Progenitor cell of endocrine pancreas (in vitro differentiated cells): ENCODE measurements at places on chromosomes 3 and 15.

GRCh38 chr3:82386647-82387046 is 625.2 kb upstream of the GBE1 start:
- no peak for DNase-seq
- no peak overlapping the region for H3K27ac ChIP-seq
- H3K27me3 ChIP-seq: no peaks in the 10 kb centered on the region
- no peaks in the 10 kb centered on the region for H3K4me1 ChIP-seq

DNA sequence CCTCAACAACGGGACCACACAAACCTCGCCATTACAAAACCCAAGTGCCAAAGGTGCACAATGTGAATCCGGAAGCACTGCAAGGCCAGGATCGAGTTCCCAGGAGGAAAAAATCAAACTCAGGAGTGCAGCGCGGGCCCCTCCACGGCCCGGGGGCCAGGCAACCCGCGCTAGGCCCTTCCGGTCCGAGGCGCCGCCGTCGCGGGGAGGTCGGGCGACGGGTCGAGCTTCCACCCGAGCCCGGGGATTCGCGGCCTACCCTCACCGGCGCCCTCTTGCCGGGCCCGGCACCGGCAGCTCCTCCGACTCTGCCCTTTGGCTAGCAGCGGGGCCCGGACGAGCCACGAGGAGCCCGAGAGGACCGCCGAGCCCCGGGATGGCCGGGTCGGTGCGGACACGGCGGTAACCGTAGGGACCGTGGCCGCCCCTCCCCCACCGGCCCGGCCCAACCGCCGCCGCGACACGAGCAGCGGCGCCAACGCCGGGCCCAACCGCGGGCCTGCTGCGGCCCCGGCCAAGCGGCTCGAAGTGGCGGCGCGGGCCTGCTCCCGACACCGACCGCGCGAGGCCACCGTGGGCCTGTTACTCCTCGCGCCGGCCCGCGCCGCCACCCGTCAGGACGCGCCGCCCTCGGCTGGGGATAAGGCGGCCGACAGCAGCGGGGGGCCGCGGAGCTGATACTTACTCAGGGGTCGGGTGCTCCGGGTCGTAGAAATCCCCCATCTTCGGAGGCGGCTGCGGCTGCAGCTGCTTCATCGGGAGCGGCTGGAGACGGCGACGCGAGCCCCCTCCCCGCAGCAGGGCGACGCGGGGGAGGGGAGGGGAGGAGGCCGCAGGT is 525 bp downstream of the SETD2 start:
- no peaks in the 10 kb centered on the region for H3K27me3 ChIP-seq
- H3K36me3 ChIP-seq: peaks cover 2% of the 10 kb centered on the region
- H3K4me1 ChIP-seq: peaks cover 35% of the 10 kb centered on the region
- peak overlapping the region; percentile 91 for H3K4me3 ChIP-seq

DNA sequence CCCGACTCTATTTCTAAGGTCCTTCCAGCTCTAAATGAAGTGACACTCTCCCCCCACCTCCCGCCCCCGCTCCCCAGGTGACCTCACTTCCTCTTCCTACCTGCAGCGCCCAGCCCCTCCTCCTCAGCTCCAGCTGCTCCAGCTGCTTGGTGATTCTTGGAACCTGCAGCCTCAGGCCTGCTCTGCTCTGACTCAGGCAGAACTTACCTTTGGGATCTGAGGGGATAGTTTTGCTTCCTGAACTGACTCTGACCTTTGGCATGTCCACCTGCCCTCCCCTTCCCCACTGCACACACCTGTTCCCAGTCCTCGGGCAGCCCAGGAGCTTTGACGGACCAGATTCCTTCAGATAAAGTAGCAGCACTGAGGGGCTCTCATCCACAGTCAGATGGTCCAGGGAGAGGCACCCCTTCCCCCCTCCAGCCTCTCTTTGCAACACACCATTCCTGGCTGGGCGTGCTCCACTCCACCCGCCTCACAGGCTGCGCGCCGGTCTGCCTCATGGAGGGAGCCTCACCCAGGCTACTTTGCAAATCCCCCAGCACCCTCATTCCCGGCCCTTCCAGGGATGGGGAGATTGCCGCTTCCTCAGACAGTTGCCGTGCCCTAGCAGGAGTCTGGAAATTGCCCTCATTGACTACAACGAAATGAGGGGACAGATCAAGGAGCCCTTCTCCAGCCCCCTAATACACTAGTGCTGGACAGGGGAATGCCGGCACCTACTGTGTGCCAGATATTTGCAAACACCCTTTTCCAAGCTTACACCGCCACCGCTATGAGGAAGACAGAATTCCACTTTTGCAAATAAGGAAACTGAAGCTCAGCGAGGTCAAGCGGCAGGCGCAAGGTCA is 692 bp upstream of the C15orf39 start:
- H3K36me3 ChIP-seq: peaks cover 1% of the 10 kb centered on the region
- H3K4me3 ChIP-seq: peak overlapping the region; percentile 88
- H3K27me3 ChIP-seq: no peaks in the 10 kb centered on the region
- H3K27ac ChIP-seq: peak overlapping the region; percentile 99
- H3K4me1 ChIP-seq: peaks cover 51% of the 10 kb centered on the region
- DNase-seq: peak; percentile 44

DNA sequence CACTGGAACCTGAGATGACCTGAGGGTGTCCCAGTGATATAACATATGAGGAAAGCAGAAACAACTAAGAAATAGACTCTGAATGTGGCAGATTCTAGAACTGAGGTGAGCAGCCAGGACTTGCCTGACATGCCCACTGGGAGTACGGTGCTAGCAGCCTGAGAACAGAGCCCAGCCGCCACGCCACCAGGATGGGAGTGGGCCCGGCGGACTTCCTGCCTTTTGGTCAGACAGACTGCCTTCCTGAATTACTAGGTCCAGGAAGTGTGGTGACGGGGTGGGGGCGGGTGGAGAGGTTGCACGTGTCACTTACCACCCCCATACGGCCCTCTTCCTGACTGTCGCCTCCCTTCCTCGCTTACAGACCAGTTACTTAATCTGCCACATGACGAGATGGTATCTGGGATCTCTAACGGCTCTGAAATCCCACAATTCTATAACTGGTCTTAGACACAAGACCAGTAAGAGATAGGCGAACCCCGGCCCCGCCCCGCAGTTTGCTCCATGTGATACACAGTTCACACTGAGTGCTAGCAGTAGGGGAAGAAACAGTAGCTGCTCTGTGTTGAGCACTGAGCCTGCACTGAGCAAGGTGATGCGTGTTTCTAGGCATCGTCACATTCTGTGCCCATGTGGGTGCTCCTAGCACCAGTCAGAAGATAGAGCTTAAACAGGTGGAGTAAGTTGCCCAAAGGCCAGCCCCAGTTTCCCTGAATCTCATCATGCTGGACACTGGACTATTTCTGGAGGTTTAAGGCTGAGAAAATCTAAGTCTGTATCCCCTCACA is 95.7 kb downstream of the CPN2 start:
- no peak overlapping the region for H3K4me3 ChIP-seq
- no peak for DNase-seq
- H3K4me1 ChIP-seq: peaks cover 23% of the 10 kb centered on the region
- H3K27me3 ChIP-seq: peaks cover 7% of the 10 kb centered on the region
- no peak overlapping the region for H3K27ac ChIP-seq

GRCh38 chr3:154195620-154196356 is 74.6 kb downstream of the ARHGEF26 start:
- H3K4me1 ChIP-seq: no peaks in the 10 kb centered on the region
- DNase-seq: no peak
- no peak overlapping the region for H3K27ac ChIP-seq
- H3K36me3 ChIP-seq: peaks cover 22% of the 10 kb centered on the region
- H3K27me3 ChIP-seq: no peaks in the 10 kb centered on the region

GRCh38 chr15:39056357-39056756 is 491.7 kb upstream of the RASGRP1 start:
- no peak overlapping the region for H3K4me3 ChIP-seq
- DNase-seq: no peak
- no peak overlapping the region for H3K27ac ChIP-seq
- peaks cover 3% of the 10 kb centered on the region for H3K27me3 ChIP-seq
- peaks cover 5% of the 10 kb centered on the region for H3K4me1 ChIP-seq
- no peaks in the 10 kb centered on the region for H3K36me3 ChIP-seq

DNA sequence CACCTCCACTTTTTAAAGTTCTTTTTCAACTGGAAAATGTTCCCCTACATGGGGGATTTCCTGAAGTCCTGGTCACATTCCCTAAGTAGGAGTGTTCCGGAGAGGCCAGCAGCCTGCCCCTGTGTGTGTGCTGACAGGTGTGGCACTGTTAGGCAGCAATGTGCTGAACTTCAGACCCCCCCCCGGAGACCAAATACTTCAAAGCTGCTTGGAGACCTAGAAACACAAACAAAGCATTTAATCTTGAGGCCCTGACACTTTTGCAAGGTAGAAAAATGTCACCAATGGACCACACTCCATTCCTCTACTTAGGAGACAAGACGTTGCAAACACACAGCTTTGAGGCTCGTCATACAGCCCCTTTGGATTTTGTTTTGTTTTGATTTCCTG is 259.6 kb upstream of the CTNNB1 start:
- H3K4me1 ChIP-seq: peaks cover 18% of the 10 kb centered on the region
- no peaks in the 10 kb centered on the region for H3K27me3 ChIP-seq
- peak overlapping the region; percentile 14 for H3K4me3 ChIP-seq
- DNase-seq: peak; percentile 31
- peak overlapping the region; percentile 83 for H3K27ac ChIP-seq

DNA sequence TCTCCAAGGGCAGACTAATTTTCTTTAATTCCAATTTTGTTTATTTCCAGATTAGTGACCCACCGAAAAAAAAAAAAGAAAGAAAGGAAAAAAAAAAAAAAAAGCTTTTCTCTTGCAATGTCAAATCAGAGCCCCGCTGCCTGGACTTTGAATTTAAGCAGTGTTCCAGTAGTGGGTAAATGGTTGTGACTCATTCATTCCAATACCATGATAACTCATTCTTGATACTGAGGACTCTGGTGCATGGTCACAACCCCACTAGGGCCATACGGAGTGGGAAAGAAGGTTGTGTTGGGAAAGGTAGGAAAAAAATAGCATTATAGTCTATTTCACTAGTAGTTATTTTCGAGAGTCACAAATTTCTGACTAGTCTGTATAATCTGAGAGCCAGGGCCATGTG is 59.1 kb upstream of the COL8A1 start:
- no peaks in the 10 kb centered on the region for H3K36me3 ChIP-seq
- no peak overlapping the region for H3K27ac ChIP-seq
- no peaks in the 10 kb centered on the region for H3K4me1 ChIP-seq
- DNase-seq: no peak
- H3K27me3 ChIP-seq: no peaks in the 10 kb centered on the region
- no peak overlapping the region for H3K4me3 ChIP-seq

DNA sequence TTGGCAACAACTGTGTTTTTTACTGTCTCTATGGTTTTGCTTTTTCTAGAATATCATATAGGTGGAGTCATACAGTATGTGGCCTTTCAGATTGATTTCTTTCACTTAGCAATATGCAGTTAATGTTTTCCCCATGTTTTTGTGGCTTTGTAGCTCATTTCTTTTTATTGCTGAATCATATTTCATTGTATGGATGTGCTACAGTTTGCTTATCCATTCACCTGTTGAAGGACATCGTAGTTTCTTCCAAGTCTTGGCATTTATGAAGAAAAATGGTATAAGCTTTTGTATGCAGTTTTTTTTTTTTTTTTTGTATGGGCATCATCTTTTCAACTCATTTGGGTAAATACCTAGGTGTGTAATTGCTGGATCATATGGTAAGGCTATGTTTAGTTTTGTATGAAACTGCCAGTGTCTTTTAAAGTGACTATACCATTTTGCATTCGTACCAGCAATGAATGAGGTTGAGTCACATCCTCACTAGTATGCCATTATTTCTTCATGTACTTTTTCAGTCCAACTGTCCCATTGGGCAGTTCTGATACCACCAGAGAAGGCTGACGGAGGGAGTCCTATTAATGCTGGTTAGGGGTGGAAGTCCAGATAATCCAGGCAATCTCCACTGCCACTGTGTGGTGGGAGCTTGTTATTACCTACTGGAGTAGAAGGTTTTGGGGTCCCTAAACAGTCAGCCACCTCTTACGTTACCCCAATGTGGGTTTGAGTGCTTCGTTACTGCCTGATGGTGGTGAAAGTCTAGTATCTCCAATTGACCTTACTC is 210.5 kb downstream of the DOCK3 start:
- DNase-seq: no peak
- no peaks in the 10 kb centered on the region for H3K4me1 ChIP-seq
- no peak overlapping the region for H3K27ac ChIP-seq
- H3K36me3 ChIP-seq: no peaks in the 10 kb centered on the region

DNA sequence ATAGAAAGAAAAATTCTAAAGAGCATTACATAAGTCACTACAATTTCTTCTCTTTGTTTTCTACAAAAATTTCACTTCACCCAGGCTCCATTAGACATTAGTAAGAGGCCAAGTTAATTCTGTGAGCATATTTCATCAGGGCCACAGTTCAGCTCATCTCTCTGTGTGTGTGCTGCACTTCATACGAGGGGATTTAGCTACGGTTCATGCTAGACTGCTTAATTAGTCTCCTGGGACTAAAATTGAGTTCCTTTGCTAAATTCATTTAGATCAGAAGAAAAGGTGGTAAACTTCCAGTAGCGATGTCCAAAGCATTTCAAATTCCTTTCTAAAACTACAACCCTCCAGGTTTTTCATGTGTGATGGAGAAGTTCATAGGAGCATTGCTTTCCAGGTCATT is 83.1 kb upstream of the SETMAR start:
- H3K4me1 ChIP-seq: peaks cover 16% of the 10 kb centered on the region
- no peak for DNase-seq
- H3K27ac ChIP-seq: no peak overlapping the region
- H3K4me3 ChIP-seq: no peak overlapping the region

DNA sequence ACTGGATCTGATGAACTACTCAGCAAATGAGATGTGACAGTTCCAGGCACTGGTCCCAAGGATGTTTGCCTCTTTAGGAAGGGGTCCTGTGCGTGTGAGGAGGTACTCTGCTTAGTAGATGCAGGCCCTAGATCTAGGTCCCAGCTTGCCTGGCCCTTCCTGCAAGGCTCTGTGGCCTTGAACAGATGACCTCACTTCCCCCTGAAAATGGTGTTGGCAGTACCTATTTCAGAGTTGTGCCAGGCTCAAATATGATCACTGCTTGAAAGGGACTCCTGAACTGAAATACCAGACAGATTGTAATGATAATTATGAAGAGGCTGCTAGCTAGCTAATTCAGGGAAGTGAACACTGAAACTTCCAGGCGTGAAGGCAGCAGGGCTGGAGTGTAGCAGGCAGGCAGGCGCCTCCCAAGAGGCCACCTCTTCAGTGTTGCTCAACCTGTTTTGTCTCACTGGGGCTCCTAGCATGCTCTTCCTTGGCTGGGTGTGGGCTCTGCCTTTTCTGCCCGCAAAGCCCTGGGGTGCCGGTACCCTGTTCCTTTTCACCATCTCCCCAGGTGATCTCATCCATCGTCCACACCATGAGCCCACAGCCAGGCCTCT is 24.1 kb upstream of the CPNE9 start:
- no peaks in the 10 kb centered on the region for H3K27me3 ChIP-seq
- DNase-seq: no peak
- H3K4me3 ChIP-seq: no peak overlapping the region
- peaks cover 7% of the 10 kb centered on the region for H3K36me3 ChIP-seq
- no peaks in the 10 kb centered on the region for H3K4me1 ChIP-seq
- H3K27ac ChIP-seq: no peak overlapping the region

GRCh38 chr3:72618739-72619138 is 229.5 kb downstream of the SHQ1 start:
- H3K27me3 ChIP-seq: no peaks in the 10 kb centered on the region
- H3K4me1 ChIP-seq: peaks cover 17% of the 10 kb centered on the region
- no peak for DNase-seq
- H3K36me3 ChIP-seq: no peaks in the 10 kb centered on the region
- H3K27ac ChIP-seq: peak overlapping the region; percentile 73

- H3K4me1 ChIP-seq: no peaks in the 10 kb centered on the region
- no peaks in the 10 kb centered on the region for H3K27me3 ChIP-seq
- H3K36me3 ChIP-seq: no peaks in the 10 kb centered on the region
- H3K4me3 ChIP-seq: no peak overlapping the region
- DNase-seq: no peak
Measured at GRCh38 chr3:100798012-100798411, 88.7 kb downstream of the TFG start.
